ENCODE measurements at places on chromosomes 3 and 15.

DNA sequence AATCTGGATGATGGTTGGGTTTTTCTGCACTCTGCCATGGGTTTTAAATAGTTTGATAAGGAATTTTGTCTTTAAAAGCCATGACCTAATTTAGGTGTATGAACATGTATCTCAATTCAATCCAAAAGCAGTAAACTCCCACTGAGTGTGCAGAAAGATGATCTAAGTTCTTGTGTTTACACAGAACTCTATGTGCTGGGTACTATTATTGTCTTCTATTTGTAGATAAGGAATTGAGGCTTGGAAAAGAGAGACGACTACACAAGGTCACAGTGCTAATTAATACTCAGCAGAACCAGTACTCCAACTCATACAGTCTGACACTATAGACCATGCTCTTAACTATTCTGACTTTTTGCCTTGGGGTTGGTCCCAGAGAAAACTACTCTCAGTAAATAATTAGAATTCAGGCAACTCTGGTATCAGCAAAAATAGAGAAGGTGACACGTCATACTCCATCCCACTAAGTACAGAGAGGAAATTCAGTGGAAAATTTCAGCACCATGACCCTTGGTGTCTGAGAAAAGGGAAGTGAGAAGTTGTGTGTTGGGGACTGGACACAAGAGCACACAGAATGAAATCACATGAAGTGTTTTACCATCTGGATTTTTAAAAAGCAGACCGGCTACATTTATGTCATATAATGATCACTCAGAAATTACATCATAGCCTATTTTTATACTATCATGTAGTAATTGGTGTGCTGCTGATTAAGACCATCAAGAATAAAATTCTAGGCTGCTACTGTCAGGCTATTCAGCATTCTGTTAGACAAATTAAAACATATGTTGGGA, 18.3 kb upstream of the MYH15 start:
- DNase-seq: no peak

GRCh38 chr15:74889883-74890664, at the start of gene MPI:
TSS of gene MPI (plus strand) at chr15:74890042. CDS start at chr15:74890074, 32 bp downstream.
- DNase-seq: peak; percentile 75

- DNase-seq: no peak
These were observed 1215.5 kb downstream of the ROBO2 start for GRCh38 chr3:78255403-78255802.

DNA sequence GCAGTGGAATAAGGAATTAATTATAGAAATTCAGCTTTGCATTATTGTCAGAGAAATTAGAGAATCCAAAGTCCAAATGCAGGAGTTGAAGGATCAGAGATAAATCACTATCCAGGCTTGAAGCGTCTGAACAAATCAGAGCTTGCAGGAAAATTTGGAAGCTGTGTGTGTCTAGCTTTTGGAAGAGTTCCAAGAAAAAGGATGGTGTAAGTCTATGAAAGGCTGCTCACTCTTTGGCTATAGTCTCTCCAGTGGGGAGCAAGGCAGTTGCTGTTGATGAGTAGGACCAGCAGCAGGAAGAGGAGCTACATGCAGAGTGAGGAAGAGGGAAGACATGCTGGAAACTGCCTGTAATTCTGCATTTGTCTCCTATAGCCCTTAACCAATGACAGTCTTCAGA, 464.3 kb upstream of the GRM7 start:
- DNase-seq: no peak

DNA sequence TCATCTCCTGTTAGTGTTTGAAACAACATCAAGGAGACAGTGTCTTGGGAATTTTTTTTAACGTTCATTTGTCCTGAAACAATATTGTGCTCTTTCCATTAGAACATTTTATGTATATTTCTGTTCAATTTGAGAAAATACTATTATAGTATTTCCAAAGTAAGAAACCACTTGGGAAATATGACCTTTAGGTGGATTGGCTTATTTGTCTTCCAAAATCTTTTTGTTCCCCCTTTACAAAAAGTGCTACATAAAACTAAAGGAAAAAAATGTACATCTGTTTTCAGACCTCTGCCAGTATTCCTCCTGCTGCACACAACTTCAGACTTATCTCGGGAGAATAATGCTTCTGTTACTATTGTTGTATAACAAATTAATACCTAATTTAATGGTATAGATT, 165.9 kb upstream of the AGTR1 start:
- DNase-seq: no peak

DNA sequence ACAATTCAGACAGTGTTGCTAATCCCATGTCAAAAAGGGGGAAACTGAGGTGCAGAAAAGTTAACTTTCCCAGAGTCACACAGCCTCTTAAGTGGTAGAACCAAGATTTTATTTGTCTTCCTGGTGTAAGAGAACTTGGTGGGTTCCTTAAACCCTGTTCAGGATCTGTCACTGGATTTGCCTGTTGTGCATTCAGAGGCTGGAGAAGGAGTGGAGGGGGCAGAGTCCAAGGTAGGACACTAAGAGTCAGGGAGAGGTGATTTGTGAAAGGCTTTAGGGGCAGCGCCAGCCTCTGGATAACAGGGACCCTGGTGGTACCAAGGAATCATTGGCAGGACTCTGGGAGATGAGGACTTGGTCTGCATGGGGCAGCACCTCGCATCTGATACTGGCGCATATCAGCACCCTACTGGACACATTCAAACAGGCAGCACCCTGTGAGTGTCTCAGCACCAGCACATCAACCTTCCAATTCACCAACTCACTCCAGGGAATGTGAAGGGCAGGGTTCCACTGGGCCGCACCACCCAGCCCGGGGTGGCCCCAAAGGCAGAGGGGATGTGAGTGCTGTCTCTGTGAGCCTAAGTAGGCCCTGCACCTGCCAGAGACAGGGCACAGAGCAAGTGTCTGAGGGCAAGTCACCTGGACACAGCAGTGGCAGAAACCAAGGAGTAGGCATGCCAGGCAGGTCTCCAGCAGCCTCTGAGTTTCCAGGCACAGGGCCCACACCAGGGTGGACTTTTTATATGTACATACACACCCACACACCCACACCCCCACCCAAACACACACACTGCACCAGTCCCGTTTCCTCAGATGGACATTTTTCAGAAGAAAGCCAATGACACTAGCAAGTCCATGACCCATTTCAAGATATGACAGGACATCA, 71.6 kb downstream of the LIPC start:
- no peak for DNase-seq

GRCh38 chr3:5115506-5116162, 6.5 kb upstream of the ARL8B start:
- DNase-seq: no peak

DNA sequence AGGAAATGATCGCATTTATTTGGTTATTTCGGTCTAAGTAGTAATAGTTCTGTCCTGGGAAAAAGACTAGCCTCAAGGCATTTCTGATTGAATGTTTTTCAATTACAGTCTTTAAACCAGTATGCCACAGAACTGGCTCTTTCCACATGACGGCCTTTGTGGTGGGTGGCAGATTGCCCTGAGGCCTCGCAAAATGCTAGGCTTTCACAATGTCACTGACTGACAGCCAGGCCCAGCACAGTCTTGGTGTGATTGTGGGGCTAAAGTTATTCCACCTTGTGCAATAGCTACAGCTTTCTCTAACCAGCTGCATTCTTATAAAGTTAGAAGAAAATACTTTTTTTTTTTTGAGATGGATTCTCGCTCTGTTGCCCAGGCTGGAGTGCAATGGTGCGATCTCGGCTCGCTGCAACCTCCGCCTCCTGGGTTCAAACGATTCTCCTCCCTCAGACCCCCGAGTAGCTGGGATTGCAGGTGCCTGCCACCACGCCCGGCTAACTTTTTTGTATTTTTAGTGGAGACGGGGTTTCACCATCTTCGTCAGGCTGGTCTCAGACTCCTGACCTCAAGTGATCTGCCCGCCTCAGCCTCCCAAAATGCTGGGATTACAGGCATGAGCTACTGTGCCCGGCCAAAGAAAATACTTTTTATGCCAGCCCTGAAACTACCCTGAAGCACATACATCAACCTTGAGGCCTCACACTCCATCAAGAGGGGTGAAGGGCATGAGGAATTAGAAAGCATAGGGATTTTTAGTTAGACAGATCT, 2.5 kb upstream of the ADIPOQ start:
- DNase-seq: no peak

DNA sequence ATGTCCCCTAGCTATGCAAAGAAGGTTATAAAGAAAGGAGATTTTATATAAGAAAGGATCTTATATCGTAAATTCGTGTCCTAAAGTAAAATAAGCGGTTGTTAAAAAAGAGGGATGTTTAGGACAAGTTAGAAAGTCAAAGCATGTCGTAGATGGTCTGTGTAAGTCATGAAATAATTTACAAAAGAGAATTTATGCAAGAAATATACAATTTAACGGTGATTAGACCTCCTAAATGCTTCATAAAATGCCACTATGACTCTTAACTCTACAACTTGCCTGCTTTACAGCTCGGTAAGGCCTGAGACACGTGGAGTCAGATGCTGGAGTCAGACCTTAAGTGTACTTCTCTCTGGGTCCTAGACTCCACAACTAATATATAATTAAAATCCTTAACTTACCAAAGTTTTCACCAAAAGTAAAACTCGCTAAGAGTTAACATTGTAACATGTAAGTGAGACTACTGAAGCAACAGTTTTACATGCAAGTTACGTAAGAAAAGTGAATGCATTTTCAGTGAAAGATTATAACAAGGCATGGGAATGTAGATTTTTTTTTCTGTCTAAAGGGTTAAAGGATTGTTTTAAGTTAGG, 13.3 kb upstream of the SRPRB start:
- no peak for DNase-seq

DNA sequence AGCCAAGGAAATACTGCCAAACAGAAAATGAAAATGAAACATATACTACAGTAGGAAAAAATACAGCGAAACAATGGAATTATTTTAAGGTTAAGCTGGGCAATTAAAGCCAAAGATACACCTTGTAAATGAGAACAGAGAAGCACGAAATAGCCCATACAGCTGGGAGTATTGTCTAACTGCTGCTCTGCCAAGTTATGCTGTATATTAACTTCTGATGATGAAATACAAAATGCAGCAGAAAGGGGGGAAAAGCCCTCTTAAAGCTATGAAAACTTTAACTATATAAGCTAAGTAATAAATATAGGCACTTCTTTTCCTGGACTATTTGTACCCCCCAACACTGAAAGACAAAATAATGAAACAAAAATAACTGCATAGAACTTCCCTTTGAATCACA, 449.0 kb downstream of the FOXP1 start:
- DNase-seq: no peak

GRCh38 chr3:123018683-123019082, 8.9 kb downstream of the SEMA5B start:
- no peak for DNase-seq

DNA sequence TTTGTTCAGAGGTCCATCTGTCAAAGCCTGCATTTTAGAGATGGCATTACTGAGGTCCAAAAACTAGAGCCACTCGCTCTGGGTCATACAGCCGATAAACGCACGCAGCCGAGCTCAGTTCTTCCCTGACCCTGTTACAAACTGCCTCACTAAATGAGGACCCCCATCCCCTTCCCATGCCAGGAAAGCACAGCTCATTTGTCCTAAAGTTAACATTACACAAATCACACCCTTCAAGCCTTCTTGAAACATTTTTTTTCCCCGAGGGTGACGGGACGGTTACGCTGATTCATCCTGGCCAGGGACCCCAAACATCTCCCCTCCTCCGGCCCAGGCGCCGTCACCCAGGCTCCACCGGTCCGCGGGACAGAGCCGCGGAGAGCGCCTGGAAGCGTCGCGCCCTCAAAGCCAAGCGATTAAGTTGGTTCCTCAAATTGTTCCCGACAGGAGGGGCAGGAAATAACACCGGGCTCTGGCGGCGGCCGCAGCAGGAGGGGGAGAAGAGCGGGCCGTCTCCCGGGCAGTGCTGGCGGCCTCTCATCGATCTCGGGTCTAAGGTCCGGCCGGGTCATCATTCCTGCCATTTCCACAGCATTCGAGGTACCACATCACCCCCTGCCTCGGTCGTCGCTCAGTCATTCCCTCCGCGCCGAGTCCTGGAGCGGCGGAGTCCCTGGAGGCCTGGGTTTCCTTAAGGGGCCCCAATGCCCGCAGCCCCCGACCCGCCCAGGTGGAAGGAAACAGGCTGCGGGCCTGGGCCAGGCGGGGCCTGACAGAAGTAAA, 619 bp upstream of the CMTM8 start:
- DNase-seq: no peak

DNA sequence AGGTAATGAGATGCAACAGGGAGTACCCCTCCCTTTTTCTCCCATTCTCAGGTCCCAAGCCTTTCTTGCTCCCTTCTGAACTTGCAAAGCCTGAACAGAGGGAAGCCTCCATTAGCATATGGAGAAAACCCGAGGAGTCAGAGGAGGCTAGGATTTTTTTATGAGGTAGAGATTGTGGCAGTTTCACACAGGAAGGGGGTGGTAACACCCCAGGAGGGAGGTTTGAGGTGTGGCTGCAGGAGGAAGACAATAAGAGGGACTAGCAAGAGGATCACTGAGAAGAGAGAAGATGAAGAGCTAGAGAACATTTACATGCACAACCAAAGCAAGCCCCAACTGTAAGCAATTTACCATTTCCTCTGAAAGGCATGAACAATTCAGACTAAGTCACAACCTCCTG, 322.7 kb downstream of the SV2B start:
- no peak for DNase-seq

DNA sequence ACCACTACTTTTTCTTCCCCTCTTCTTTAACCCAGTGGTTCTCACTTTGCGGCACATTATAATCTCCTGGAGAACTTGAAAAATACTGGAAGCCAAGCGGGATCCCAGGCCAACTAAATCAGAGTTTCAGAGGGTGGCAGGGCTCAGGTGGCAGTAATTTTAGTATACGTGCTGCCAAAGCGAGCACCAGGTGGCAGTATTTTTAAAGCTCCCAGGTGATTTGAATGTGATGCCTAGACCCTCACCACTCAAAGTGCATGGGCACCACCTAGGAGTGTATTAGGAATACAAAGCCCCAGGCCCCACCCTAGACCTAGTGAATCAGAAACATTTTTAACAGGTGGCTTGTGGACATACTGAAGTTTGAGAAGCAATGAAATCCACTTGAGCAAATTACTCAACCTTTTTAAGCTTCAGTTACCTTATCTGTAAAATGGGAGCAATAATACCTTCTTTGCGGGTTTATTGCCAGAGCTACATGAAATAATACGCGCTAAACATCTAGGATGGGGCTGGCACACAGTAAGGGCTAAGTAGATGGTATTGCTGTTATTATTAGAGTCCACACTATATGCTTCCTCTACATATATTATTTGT, 8.3 kb downstream of the B3GALNT1 start:
- peak; percentile 52 for DNase-seq

- DNase-seq: no peak
These were observed 504.9 kb downstream of the MCTP2 start for GRCh38 chr15:94736236-94736635.

GRCh38 chr3:115551016-115551415, 72.3 kb upstream of the GAP43 start:
- no peak for DNase-seq

DNA sequence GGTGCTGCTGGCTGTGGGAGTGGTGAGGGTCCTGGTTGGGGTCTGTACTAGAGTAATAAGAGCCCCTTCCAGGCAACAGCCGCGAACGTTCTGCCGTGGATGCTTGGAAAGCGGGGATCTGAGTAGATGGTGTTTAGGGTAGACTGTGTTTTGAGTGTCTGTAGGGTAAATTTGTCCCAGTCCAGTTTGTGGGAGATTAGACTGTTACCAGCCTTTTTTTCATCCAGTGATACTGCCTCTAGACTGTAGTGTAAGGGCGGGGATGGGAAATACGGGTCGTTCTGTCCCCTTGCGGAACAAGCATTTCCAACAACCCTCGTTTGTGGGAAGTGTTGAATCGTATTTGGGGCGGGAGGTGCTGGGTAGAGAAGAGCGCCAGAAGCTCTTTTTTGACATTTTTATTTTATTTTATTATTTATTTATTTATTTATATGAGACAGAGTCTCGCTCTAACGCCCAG, 424 bp downstream of the HAUS2 start:
- DNase-seq: no peak

- no peak for DNase-seq
These were observed 258.2 kb downstream of the SOX2 start for GRCh38 chr3:181969925-181970324.
